ENCODE measurements at places on chromosomes 6 and 20. TPM values are rescaled to one million over a fixed set of nuclear protein-coding genes. Genes with fewer than 3 reads are reported as not detected.
A peak's percentile ranks its signal among the peaks of the same experiment; 100 is the strongest.

DNA sequence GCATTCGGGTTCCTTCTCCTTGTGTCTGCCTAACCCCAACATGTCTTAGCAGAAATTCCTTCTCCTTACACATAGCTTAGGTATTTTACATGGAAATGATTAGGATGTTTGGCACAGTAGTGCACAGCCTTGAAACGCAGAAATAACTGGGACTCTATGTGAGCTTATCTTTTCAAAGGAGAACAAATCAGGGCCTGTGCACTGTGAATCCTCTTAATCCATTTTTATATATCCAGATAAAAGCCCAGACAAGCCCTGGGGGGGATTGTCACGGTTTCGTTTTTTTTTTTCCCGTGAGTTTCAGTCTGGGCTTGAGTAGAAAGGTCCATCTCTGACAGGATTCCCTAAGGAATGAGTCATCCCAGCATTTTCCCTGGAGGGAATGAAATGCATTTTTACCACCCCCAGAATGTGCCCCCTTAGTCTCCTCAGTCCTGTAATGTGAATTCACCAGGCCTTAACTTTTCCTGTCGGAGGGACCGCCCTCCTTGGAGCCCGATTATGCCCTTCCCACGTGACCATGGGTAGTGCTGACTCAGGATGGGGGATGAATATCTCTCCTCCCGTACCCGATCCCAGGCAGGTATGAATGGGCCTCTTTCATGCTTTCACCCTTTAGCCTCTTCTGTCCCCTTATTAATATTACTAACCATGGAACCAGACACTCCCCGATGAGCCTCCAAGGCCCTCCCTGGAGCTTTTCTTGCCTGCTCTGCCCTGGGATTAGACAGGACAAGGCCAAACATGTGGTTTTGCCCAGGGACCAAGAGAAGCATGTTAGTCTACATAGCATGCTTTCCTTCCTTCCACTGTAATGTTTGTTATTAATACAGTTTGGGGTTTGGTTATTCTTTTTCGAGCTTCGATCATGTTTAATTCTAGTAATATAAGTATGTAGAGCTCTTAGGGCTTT lies 23.9 kb upstream of the NAA20 start:
- no peak for DNase-seq

DNA sequence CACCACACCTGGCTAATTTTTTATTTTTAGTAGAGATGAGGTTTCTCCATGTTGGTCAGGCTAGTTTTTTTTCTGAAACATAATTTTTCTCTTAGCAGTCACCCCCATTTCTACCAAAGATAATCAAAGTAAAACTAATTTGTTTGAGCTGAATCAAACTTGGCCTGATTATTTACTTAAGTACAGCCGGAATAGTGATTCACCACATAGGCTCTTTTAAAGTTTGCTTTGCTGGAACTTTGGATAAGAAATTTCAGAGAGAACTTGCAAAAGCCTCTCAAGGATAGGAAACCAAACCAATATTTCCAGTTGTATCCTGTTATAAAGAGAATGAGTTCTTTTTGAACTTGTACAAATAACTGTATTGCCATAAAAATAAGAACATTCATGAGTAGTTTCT lies 105.0 kb upstream of the SYNCRIP start:
- no peak for DNase-seq

GRCh38 chr6:43976706-43977403 lies 150.4 kb downstream of the MRPL14 start:
- peak; percentile 5 for DNase-seq

The TMEM217 gene
- total RNA-seq = 0.56 TPM

The COL19A1 gene
- total RNA-seq = 0.46 TPM

Measured in posterior vena cava (tissue), 2 donors.